A549 treated with RU486 at 1 μM for 4 hours (cell line): ENCODE measurements at places on chromosomes 1 and 21. TPM values are rescaled to one million over a fixed set of nuclear protein-coding genes. Genes with fewer than 3 reads are reported as not detected.

The LHX8 gene
- 1.1 to 1.5 TPM (median 1.4 TPM) in 5 replicates for total RNA-seq

The BARHL2 gene
- not detected in 5 replicates for total RNA-seq

The PTGFR gene
- total RNA-seq = not detected in 5 replicates

The GJC2 gene
- total RNA-seq = 0.21 to 0.48 TPM (median 0.39 TPM) in 5 replicates

The PPFIA4 gene
- 0.19 to 0.67 TPM (median 0.51 TPM) in 5 replicates for total RNA-seq

The AHCTF1 gene
- 23.2 to 36.5 TPM (median 28.2 TPM) in 5 replicates for total RNA-seq

The B3GALT5 gene
- 0.15 to 0.29 TPM (median 0.23 TPM) in 5 replicates for total RNA-seq

The TAS1R1 gene
- total RNA-seq = not detected in 5 replicates
